ENCODE measurements at places on chromosomes 4 and X. TPM values are rescaled to one million over a fixed set of nuclear protein-coding genes. Genes with fewer than 3 reads are reported as not detected.

GRCh38 chr4:80911458-80911857, 119.0 kb upstream of the BMP3 start:
- DNase-seq = no peak

DNA sequence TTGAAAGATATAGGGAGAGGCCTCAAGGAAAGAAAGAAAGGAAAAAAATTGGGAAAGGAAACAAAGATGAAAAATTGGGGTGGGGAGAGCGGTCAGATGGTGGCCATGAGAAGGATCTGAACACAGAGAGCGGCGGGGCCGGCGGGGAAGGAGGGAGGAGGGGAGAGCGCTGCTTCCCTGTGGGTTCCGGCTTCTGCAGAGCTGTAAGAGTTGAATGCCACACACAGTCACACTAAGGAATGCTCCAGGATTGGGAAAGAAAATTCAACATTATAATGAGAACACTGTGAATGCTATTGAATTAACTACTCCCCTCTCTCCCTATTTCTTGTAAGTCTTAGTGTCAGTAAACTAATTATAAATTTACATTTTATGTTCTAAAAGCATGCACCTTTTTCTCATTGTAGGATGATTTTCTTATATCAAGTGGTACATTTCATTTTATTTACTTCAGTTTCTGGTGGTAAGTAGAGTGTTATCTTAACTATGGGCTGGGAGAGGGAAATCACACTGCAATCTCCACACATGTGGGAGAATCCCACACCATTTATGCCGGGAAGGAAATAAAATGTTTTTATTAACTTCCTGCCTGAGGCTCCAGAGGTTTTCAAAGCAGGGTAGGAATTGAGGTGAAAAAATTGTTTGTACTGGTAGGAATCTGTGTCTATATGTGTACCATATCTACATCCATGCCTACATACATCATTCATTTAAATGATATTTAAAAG, 904 bp downstream of the F11 start:
- no peak for DNase-seq

GRCh38 chr4:30912098-30912714, 192.0 kb downstream of the PCDH7 start:
- no peak for DNase-seq

DNA sequence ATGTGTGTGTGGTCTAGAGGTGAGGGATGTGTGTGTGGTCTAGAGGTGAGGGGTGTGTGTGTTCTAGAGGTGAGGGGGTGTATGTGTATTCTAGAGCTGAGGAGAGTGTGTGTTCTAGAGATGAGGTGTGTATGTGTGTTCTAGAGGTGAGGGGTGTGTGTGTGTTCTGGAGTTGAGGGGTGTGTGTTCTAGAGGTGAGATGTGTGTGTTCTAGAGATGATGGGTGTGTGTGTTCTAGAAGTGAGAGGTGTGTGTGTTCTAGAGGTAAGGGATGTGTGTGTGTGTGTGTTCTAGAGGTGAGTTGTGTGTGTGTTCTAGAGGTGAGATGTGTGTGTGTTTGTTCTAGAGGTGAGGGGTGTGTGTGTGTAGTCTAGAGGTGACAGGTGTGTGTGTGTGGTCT, 1.3 kb downstream of the BST1 start:
- DNase-seq = no peak

DNA sequence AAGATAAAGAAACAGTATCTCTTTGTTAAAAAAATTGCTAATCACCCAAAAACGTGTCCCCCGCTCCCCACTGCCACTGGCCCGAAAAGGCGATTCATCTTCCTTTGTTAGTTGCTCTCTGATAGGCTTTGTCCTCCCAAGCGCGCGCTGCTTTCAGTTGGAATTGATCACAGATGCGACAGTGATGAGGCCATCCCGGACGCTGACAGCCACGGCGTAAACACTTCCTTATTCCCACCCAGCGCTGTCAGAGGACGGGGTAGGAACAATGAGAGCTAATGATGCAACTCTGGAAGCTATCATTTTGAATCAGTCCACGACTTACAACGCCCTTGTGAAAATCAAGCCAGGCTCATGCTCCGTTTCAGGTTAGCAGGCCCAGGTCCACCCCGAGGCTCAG, 21.4 kb downstream of the SOD3 start:
- no peak for DNase-seq

DNA sequence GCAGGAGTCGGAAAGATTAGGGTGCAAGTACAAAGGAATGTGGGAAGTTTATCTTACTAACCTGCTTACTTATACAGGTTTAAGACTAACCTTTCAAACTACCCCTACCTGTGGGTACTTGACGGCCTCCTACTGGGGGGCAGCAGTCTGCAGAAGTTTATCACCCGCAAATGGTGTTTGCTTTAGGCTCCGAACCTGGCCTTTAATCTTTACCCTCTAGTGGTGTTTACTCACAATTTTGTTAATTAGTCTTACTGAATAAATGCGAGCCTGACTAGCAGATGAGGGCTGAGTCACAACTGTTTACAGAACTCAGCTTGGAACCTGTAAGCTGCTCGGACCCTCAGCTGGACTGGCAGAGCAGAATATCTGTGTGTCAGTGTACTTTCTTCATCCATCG, 204.2 kb upstream of the GPRIN3 start:
- DNase-seq = no peak

OR13H1 gene
- not detected for total RNA-seq

DNA sequence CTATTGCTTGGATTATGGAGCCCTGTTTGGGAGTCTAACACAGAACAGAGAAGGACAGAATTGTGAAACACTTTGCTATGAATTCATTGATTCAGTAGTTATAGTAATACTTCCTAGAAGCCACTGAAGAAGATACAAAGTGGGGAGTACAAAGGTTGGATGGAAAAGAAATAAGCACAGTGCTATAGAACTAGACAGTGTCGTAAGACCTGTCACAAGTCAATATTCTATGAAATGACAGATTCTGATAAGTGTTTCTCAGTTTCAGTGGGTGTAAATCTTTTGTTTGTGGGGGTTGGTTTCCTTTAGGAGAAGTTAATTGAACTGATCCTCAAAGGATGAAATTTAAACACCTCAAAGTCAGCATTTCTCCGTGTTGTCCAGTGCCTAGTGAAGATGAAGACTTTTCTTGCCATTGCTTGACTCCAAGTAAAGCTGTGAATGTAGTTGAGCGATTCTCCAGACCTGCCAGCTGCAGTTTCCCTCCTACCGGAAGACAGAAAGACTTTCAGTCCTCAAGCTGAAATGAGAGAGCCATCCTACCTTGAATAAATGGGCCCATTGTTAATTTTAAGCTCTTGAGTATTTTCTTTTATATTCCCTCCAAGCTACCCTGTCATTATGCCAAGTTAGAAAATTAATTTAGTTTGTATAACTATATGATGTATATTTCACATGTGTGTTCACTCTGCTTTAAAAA, 7.9 kb downstream of the PDLIM5 start:
- DNase-seq = no peak

DNA sequence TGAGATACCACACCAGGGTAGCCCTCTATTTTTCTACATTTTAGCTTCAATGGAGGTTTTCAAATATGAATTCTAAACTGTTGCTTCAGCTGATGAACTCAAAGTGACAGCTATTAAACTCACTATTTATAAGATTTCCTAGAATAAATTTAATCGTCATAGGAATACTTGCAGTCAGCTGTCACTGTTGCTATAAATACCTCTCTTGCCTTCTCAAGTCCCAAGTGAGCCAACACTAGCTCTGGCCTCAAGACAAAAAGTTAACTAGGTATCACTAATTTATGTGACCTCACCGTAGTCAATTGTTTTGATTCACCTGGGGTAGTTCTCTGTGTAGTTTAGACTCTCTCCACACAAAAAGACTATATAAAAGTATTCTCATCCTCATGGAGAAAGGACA, 34.3 kb upstream of the PROM1 start:
- DNase-seq = no peak

- DNase-seq = no peak
Observed at GRCh38 chr4:187108845-187109244, 385.2 kb upstream of the FAT1 start.

GRCh38 chrX:39022106-39022505, 220.8 kb downstream of the MID1IP1 start:
- DNase-seq = no peak

GRCh38 chrX:113868177-113868576, 715.7 kb upstream of the HTR2C start:
- no peak for DNase-seq

BANK1 gene
- total RNA-seq = 4.9 TPM

MAGEA10 gene
- not detected for total RNA-seq

DNA sequence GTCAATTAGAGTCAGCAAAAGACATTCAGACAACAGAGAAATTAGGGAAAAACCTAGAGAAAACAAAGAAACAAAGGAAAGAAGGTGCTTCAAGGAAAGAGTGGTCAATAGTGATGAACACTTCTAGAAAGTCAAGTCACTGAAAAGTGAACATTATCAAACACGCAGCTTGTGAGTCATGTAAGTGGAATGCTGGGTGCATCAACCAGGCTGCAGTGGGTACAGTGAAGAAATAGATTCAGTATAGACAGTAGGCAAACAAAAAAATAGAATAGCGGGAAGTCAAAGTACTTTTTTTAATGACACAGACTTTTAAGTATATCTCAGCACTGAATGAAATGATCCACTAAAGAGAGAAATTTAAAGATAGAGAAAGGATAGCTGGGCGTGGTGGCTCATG, 245.8 kb downstream of the ARHGAP24 start:
- no peak for DNase-seq

GRCh38 chr4:132297346-132297745, 851.7 kb upstream of the PCDH10 start:
- DNase-seq = no peak

GRCh38 chr4:107988763-107989035, 990 bp upstream of the HADH start:
- DNase-seq = no peak

FREM3 gene
- total RNA-seq = not detected

DNA sequence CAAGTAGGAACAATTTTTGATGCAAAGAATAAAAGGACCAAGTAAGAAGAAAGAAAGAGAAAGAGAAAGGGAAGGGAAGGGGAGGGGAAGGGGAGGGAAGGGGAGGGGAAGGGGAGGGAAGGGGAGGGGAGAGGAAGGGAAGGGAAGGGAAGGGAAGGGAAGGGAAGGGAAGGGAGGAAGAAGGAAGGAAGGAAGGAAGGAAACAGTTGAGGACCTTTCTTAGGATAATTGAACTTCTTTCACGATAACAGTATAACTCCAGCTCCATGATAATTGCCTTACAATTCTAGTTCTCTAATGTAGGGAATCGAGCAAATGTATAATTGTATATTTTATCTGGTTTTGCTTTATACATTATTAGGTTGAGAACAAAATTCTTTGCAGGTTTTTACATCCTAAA, 556.2 kb upstream of the PCDH10 start:
- DNase-seq = no peak

- DNase-seq = no peak
Observed at GRCh38 chr4:47553329-47554125, 68.5 kb downstream of the ATP10D start.

DNA sequence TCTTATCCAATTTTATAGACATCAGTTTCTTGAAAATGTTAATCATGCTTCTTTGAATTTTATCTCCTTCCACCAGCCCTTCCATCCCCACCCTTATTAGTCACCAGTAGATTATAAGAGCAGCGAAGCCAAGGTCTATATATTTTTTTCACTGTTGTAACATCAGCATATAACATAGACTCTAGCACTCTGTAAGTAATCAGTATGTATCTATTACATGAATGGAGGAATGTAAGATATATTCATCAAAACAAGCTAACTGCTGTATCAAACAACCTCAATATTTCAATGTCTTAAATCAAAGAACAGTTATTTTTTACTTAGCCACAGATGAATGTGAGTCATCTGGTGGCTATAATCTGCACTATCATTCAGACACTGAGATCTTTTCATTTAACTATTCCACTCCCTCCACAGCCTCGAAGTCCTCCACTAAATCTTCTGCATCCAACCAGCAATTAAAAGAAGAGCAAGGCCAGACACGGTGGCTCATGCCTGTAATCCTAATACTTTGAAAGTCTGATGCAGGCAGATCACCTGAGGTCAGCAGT, 178.9 kb downstream of the CENPC start:
- DNase-seq = no peak

GRCh38 chr4:80215449-80216052, 18.2 kb downstream of the PRDM8 start:
- no peak for DNase-seq

DNA sequence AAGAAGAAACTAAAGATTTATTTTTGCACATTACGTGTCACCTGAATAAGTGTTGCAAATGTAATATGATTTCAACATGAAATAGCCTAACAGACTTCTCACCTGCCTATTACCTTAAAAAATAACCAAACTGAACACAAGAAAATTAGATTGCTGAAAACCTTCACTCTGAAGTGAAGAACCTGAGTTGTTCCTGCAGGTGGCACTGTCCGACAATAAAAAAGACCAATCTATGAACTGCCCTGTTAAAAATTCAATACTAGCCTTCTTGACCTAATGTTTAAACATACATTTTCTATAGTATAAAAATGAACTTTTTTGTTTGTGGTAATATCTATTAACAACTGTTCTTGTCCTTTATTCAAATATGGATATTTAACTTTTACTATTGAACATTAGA, 69.2 kb upstream of the PNPLA4 start:
- DNase-seq = no peak

C4orf54 gene
- total RNA-seq = 0.09 TPM

NOX1 gene
- not detected for total RNA-seq

GRCh38 chrX:118596390-118596789, 100.8 kb downstream of the DOCK11 start:
- no peak for DNase-seq

CLIC2 gene
- 16.2 TPM for total RNA-seq
